ENCODE measurements at places on chromosomes 4 and X.
A peak's percentile ranks its signal among the peaks of the same experiment; 100 is the strongest.

- DNase-seq = no peak
These were observed 41.6 kb upstream of the EDA2R start for GRCh38 chrX:66680451-66680850.

DNA sequence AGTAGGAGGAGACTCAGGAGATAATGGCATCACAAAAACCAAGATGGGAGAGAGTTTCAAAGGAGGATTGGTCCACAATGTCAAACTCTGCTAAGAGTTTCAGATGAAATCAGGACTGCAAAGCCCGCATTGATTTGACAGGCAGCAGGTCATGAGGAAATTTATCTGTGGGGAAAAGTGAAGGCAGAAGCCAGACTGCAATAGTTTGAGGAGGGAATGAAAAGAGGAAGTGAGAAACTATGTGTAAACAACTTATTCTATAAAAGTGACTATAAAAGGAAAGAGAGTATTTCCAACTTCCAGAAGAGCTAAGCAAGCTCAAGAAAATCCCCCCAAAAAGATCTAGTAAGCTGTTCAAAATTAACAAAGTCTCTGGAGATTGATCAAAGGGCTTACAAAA is 66.3 kb upstream of the DGKK start:
- no peak for DNase-seq

DNA sequence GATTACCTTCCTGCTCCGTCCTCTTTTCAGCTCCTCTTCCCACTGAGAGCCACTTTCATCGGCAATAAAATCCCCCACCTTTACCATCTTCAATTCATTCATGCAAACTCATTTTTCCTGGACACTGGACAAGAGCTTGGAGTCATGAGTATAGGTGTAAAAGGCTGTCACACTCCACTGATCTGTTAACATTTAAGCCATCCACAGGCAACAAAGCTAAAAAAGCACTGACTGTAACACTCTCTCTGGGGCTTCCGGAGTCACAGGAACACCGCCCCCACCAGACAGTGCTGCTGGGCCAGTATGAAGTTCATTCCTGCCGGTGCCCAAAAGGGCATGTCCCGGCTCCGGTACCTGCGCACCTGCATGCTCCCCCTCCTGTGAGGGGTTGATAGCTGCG is 38.5 kb downstream of the MAGEB5 start:
- no peak for DNase-seq

DNA sequence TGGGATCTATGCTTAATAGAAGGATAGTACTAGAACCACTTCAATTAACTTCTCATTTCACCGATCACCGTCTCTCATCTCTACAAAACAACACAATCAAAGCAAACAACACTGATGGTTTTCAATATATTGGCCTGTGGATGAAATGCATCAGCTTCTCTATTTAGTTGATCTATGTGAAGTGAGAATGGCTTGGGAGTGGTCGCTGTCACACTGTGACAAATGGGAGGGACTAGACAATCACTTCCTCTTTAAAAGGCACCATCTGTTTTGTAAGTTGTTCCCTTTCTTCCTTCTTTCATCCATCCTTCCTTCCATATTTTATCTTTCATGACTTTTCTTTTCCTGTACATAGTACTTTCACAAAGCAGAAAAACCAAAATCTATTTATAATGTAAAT is 23.9 kb upstream of the NWD2 start:
- DNase-seq = no peak

DNA sequence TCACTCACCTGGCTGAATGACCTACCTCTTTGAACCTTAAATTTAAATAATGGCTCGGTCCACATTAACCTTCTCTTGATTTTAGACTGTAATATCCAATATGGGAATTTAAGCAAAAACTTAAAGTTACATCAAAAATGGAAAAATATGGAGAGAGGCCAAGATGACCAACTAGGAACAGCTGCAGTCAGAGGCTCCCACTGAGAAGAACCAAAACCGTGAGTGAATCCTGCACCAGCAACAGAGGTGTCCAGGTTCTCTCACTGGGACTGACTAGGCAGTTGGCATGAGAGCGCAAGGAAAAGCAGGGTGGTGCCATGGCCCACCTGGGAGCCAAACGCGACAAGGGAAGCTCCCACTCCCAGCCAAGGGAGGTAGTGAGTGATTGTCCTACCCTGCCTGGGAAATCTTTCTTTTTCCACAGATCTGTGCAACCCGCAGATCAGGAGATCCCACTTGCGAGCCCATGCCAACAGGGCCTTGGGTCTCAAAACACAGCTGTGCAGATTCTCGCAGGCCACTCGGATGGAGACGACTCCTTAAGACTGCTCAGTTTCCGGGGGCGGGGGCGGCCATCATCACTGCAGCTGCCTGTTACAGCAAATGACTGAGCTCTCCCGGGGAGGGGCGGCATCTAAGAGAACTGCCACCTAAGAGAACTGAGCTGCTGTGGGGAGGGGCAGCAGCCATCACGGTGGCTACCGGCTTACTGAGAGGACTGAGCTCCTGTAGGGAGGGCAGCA is 343.4 kb downstream of the DMD start:
- no peak for DNase-seq

DNA sequence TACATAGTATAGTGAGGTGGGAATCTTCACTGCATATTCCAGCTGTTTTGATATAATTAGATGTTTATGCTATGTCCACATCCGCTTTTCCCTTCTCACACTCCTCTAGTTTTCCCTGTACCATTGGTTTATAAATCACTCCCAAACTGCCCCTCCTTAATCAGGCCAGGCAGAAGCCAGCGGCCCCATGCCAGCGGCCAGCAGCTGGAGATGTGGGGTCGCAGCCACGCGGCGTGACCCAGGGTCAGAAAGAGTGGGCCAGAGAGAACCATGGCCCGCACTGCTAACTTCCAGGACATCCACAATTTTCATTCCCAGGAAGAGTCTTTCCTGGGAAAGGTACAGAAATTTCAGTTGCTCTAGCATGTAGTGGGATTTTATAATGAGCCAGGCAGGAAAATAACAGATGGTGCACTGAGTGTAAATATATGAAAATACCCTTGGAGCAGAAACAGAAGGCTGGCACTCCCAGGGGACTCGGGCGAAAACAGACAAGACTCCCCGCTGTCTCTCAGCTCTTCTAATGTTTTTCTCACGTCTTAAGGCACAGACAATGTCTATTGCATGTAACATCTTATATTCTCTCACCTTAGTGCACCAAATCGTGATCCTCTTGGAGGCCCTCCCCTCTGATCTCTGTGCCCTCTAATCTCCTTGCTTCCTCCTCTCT is 145.9 kb upstream of the ZFP42 start:
- no peak for DNase-seq

DNA sequence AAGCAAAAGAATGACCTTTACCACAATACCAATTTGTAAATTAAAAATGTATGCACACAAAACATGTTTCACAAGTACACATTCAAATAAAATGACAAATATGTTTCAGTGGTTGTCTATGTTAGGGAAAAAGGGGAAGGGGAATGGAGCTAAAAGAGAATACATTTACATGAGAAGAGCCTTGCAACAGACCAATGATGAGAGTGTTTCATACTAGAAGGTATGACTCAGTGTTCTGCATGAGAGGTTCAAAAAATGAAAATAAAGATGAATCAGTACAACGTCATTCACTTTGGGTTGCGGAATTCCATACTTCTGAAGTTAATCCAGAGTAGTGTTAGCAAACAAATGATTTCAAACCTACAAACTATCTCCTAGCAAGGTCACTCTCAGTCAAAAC is 51.7 kb downstream of the RPGR start:
- DNase-seq = peak; percentile 78

- DNase-seq = no peak
These were observed 51.4 kb downstream of the PROM1 start for GRCh38 chr4:16032396-16032770.

DNA sequence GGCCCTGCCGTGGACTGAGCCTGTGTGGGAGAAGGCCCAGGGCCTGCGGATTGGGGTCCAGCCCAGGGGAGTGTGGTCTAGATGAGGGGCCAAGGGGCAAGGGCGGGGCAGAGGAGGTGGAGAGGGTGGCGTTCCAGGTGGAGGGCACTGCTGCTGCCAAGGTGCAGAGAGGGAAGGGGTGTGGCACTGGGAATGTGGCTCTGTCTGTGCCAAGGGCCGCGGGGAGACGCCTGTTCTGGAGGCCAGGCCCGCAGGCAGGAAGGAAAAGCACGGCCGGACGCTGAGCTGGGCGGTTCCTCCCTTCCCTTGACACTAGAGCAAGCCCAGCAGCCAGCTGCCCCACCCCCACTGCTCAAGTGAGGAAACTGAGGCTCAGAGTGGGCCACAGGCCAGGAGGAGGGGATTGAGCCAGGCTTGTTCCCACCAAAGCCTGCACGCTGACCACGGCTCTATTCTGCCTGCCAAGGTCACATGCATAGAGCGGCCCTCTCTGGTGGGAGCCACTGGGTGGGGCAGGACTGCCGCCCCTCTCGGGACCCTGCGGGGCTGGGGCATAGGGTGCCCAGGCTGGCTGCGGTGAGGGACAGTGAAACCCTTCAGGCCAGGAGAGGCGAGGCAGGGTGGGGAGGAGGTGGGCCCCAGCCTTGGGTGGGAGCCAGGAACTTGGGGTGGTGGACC is 13.0 kb downstream of the SH3BP2 start:
- DNase-seq = no peak

DNA sequence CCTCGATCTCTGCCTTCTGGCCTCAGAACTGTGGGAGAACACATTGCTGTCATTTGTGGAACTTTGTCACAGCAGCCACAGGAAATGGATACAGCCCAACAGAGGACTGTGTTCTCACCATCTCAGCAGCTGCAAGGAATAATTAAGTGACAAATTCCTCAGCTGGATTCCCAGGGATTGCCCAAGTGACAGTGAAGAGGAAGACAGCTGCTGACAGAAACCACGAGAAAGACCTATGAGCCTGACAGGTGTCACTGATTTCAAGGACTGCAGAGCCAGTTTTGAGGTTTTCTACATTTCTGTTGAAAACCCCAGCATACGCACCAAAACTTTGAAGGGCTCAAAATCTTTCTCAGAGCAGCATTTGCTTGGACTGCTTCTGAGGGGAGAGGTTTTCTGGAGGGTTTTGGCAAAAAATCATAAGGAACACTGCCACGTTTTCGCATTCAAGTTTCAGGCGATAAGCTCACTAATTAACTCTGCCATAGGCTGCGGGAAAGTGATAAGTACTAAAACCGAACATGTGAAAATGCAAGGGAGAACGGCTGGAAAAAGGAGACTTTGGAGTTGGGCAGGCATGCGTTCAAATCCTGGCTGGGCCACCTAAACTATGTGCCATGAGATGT is 88.8 kb downstream of the DRD5 start:
- no peak for DNase-seq

- no peak for DNase-seq
These were observed 2535.1 kb downstream of the ARAP2 start for GRCh38 chr4:33709247-33709646.

DNA sequence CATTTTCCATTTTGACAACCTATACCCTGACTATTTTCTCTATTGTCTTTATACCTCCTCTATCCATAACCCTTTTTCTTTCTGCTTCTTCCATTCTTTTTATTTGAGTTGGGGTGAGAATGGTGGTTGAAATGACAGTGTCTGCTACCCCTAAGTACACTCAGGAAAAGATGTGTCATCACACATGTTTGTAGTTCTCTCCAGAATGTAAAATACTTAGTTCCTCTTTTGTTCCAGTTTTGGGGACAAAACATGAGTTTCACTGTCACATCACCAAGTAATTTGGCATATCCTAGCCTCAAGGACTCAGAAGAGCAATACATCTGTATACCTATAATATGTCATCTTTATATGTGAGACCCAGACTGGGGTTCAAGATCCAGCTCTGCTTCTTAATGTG is 90.3 kb downstream of the COMMD8 start:
- no peak for DNase-seq

GRCh38 chr4:62302710-62303109 is 1102.6 kb downstream of the ADGRL3 start:
- DNase-seq = no peak

DNA sequence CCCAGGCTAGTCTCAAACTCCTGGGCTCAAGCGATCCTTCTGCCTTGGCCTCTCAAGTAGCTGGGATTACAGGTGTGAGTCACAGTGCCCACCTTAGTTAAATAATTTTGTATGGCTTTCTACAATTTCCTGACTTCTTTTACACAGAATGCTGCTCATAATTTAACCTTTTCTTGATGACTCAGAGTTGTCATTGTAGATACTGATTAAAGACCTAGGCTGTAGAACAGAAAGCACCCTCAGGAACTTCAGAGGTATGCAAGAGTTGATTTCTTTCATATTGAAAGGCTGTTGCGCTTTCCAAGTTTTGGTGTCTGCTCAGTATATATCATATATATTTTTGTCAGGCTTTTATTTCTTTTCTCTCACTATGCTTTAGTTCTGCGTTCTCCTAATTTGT is 21.1 kb upstream of the GPR34 start:
- no peak for DNase-seq

GRCh38 chr4:173573286-173573685 is 43.3 kb upstream of the HAND2 start:
- no peak for DNase-seq

GRCh38 chr4:183402771-183403170 is 41.7 kb upstream of the CDKN2AIP start:
- no peak for DNase-seq

GRCh38 chr4:72809208-72809607 is 240.2 kb upstream of the ADAMTS3 start:
- DNase-seq = peak; percentile 8

DNA sequence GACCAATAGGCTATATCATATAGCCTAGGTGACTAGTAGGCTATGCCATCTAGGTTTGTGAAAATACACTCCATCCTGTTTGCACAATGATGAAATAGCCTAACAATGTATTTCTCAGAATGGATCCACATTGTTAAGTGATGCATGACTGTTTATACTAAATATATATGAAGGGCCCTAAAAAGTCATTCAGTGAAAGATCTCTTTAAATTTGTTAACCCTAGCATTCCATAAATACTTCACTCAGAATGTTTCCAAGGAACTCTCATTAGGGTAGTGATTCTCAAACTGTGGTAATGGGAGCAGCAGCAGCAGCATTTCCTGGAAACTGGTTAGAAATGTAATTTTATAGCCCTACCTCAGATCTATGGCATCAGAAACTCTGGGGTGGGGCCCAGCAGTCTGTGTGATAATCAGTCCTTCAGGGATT is 74.9 kb downstream of the PRRG1 start:
- no peak for DNase-seq

GRCh38 chrX:18873189-18873791 is 110.6 kb downstream of the PHKA2 start:
- DNase-seq = peak; percentile 31

DNA sequence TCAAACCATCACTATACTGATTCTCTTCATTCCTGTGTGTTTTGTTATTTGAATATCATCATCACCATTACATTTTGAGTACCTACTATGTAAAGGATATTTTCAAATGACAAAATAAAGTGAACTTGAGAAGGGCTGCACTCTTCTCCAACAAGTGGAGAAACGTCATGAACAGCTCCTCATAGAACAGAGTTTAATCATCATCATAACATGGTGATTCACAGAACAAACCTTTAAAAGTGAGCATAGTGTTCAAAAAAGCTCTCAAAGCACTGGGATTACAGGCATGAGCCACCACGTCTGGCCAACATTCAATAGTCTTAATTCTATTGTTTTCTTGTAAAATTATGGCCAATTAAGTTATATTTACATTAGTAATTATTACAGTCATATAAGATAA is 993.9 kb downstream of the PDHA2 start:
- no peak for DNase-seq
